AML-193 (cell line): ENCODE measurements at places on chromosomes 6 and 20.
A peak's percentile ranks its signal among the peaks of the same experiment; 100 is the strongest.

DNA sequence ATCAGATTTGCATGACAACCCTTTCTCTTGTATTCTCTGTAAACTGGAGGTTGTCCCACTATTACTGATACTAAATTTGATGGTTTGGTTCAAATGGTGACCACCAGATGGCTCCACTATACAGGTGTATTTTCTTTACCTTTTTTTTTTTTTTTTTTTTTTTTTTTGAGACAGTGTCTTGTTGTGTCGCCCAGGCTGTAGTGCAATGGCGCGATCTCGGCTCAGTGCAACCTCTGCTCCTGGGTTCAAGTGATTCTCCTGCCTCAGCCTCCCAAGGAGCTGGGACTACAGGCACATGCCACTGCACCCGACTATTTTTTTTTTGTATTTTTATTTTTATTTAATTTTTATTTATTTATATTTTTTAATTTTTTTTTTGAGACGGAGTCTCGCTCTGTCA is 6.6 kb upstream of the WTAP start:
- DNase-seq: peak; percentile 20

- DNase-seq: no peak
Observed at GRCh38 chr6:154995254-154996015, at the start of gene TIAM2. TSS of gene TIAM2 (plus strand) at chr6:154995315. CDS start at chr6:155129224, 133,909 bp downstream.

- no peak for DNase-seq
Observed at GRCh38 chr20:50389438-50389807, 120.8 kb upstream of the PTPN1 start.

DNA sequence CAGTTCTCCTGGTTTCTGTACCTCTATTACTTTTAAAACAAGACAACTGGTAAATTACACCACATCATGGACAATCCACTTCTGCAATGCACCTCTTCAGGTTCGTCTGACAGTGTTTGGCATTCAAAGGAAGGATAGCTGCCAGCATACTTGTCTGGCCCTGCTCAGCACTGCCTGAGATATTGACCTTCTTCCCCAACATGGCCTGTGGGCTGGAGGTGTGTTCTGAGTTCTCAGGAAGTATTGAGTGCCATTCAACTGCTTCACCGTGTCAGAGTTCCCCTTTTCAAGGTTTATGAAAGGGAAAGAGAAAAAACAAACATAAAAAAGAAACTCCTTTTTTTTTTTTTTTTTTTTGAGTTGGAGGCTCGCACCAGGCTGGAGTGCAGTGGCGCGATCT is 267.9 kb upstream of the SASH1 start:
- DNase-seq: no peak

- no peak for DNase-seq
Observed at GRCh38 chr6:30964075-30964474, 19.4 kb upstream of the MUC21 start.

GRCh38 chr6:2977799-2978590 is 6.6 kb upstream of the SERPINB6 start:
- DNase-seq: no peak

DNA sequence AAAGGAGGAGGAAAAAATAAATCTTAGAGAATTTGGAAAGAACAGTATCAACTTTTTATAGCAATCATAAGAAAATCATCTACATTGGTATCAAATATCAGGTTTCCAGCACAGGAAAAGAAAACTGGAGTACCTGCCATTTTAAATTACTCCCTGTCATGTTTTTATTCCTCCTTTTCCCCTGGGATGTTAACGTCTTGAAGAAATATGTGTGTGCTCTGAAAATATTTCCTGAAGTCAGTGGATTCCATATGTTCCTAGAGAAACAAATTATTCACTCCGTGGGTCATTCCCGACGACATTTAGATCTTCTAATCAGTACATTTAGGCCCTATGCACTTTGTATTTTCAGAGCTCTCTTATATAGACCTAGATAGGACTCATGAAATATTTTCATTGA is 42.0 kb upstream of the RSPO3 start:
- no peak for DNase-seq
